ENCODE measurements at places on chromosomes 5 and 9.

GRCh38 chr5:39486361-39486760 is 61.6 kb upstream of the DAB2 start:
- no peak for DNase-seq

DNA sequence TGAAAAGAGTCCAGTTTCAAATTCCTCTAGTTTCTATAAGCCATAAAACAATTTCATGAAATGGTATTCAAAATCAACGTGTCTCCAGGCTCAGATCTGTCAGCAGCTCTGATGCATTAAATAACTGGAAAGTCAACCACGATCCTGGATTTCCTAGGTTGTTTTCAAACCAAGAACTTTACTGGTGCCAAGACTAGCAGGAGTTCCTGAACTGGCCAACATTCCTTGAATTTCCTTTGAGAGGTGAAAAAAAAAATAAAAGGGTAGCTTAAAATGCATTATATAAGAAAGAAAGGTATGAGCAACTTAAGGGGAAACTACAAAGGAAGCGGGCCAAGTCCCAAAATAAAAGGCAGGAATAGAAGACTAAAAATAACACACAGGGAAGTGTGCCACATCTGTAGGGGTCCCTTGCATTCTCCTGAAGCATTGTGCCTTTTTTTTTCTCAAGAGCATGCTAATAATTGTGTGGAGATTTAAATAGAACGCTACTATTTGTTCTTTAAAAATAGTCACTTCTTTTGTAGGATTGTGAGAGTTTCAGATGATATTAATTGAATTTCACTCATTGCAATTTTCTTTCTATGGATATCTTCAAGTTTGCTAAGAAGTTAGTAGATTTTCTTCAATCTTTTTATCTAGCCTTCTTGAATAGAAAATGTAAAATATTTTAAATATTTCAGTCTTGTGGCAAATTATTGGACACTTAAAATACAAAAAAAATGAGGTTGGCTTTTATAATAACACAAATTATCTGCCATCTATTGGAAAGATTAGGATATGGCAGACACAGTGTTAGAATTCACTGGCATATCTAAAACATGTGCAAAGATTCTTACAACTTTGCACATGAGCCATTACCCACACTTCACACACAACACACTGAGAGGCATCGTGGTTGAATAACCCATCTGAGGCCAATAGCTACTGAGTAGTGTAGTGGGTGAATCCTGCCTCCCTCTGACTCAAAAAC is 15.3 kb downstream of the ESM1 start:
- no peak for DNase-seq

GRCh38 chr5:53560028-53560427 is 411 bp upstream of the NDUFS4 start:
- peak; percentile 17 for DNase-seq

GRCh38 chr5:5103245-5103644 is 36.9 kb upstream of the ADAMTS16 start:
- DNase-seq: peak; percentile 52

DNA sequence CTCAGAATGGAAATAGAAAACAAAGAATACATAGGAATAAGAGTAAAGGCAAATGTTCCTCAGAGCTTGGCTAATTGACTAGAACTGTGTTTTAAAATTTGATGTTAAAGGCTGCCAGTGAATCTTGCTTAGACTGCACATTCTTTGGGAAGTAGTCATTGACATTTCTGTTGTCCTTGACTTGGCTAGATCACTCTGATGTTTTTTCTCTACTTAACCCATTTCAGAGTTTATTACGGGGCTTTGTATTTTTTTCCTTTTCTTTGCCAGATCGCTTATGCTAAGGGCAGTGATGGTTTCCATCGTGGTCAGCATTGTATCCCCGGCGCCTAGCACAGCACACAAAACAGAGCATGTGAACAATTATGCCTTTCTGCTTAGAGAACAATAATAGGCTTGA is 1126.7 kb upstream of the CDH9 start:
- peak; percentile 44 for DNase-seq

DNA sequence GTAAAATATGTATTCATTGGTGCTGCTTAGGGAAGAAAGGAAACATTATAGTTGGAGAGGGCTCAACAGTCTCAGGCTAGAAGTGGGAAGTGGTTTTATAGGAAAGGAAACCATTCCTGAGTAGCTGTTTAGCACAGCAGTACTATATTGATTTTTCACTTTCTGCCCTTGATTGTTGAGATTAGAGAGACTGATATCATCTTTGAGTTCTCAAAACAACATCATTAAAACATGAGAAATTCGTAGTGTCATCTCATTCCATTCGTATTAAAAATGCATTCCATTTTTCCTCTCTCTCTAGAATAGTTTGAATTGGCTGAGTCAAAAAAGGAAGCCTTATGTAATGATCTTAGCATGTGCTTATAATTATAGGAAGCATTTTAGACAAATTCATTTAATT is 14.1 kb downstream of the POLR3G start:
- no peak for DNase-seq

- no peak for DNase-seq
Observed at GRCh38 chr9:130634801-130635200, 29.6 kb upstream of the PRDM12 start.

DNA sequence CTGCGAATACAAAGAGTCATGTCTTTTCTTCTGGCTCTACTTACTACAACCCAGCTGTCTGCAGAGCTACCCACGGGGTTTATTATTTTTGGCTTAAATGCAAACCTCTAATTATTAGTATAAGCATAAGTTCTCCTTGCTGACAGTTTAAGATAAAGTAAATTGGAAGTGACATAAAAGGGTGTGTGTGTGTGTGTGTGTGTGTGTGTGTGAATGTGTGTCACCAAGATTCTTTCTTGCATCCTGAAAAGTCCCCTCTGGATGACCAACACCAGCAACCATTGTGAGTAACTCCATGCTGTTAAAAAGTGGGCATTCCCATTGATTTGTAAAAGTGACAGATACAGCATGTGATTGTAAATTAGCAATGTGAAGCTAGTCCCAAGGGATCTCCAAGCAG is 803.8 kb upstream of the ZNF608 start:
- no peak for DNase-seq

GRCh38 chr5:126094991-126095390 is 328.2 kb upstream of the GRAMD2B start:
- no peak for DNase-seq

DNA sequence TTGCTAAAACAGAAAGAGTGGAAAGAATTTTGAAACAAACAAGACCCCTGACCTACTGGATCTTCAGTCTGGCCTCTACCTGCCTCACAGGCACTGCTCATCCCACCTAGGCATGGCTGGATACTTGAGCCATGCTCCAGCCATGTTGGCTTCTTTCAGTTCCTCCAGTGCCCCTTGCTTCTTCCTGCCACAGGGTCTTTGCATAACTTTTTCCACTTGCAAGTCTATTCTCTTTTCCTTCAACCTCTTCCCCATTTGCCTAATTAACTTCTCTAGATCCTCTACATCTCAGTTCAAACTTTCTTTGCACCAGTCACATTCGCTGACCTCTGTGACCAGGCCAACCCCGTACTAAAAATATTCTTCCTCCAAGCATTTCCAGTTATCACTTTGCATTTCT is 50.4 kb downstream of the STARD4 start:
- DNase-seq: no peak

- peak; percentile 78 for DNase-seq
Observed at GRCh38 chr5:14267991-14268708, 125.0 kb downstream of the TRIO start.

DNA sequence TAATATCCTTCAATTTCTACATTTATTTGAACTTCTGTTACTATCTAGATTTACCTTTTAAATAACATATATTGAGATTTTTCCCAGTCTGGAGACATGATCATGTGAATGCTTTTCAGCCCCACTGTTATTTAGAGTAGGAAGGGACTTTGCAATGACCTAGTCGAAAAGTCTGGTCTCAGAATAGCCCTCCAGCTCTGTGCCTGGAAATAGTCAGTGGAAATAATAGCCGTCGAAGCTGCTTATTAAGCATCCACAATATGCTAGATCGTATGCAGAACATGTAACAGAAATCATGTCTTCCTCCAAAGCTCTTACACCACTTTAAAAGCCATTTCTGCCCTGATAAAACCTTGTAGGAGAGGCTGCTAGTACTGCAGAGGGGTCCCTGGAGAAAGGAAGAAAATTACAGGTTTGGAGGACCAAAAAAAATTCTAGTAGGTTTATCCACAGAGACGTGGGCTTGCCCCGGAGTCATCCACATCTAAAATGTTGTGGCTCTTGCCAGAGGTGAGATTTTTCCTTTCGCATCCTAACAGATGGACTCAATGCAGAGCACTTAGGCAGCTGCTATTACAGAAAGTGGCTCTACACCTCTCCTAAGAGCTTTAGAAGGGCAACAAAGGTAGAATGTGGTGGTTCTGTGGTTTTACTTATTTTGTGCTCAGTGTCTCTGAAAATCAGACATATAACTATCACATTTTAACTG is 2.5 kb upstream of the FGF1 start:
- DNase-seq: no peak

DNA sequence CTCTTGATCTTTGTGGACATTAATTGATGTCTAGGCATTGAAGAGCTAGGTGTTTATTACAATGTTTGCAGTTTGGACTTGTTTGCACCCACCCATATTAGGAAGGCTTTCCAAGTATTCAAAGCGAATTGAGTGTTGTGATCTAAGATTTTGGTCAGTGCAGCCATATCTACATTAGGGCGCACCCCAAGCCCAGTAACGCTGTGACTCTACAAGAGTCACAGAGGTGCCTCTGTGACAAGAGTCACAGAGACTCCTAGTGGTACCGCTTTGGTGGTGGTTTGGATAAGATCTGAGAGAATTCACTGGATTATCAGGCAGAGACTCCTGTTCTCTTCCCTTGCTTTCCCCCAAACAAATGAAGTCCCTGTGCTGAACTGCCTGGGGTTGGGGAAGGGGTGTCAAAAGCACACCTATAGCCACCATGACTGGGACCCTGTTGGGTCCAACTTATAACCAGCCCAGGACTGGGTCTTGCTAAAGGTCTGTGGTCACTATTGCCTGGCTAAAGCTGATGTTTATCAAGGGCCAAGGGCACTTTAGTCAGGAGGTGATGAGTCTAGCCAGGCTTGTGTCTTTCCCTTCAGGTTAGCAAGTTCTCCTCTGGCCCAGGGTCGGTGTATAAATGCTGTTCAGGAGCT is 114.1 kb upstream of the RIOK2 start:
- DNase-seq: peak; percentile 23

DNA sequence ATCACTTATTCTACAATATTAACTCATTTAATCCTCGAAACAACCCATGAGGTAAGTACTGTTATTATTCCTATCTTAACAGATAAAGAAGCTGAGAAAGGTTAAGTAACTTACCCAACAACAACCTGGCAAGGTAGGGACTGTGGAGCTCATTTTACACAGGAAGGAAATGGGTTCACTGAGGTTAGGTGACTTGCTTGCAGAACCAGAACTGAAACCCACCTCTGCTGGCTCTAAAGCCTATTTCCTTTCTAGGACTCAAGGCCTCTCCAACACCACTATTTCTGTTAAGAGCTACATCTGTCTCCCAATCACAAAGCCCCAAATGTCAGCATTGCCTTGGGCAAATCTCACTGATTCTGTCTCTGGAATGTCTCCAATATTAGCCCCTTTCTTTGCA is 38.9 kb upstream of the IFNK start:
- no peak for DNase-seq

- DNase-seq: no peak
Observed at GRCh38 chr9:3492214-3492613, 33.6 kb downstream of the RFX3 start.

GRCh38 chr9:131585375-131585774 is 40.1 kb downstream of the PRRT1B start:
- no peak for DNase-seq

GRCh38 chr9:79257228-79257781 is 314.5 kb upstream of the TLE4 start:
- DNase-seq: peak; percentile 14

DNA sequence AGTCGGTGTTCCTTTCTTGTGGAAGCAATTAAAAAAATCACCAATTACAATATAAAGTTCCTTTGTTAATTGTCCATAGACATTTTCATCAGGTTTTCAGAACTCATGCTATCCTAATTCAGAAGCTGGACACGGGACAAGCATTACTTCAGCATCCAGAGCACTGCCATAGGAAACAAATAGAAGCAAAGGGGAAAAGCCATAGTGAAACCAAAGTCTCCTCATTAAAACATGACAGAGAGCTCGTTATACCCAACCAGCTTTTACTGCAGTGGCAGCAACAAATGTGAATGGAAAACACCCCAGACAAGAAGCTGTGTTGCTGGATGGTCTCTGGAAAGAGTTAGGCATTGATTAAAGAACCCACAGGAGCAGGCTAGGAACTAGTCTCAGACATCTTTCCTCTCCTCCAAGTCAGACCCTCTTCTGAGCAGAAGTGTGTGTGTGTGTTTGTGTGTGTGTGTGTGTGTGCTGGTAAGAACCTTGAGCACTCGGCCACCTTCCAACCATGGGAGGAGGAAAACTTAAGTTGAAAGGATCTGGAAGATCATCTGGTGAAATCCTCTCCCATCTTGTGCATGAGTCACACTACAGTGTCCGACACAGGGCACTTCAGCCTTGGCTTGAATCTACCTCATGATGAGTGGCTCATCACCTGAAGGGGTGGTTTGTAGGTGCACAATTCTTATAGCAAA is 162.6 kb upstream of the ADAMTS16 start:
- no peak for DNase-seq

DNA sequence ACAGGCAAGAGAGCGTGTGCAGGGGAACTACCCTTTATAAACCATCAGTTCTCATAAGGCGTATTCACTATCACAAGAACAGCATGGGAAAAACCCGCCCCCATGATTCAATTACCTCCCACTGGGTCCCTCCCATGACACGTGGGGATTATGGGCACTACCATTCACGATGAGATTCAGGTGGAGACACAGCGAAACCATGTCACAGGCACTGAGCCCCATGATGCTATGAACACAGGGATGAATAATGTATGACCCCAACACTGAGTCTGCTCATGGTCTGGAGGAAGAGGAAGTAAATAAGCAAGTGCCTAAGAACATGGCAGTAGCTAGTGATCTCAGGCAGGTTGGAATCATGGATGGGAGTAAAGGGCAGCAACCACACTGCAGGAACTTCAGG is 281.0 kb upstream of the ZNF462 start:
- no peak for DNase-seq

DNA sequence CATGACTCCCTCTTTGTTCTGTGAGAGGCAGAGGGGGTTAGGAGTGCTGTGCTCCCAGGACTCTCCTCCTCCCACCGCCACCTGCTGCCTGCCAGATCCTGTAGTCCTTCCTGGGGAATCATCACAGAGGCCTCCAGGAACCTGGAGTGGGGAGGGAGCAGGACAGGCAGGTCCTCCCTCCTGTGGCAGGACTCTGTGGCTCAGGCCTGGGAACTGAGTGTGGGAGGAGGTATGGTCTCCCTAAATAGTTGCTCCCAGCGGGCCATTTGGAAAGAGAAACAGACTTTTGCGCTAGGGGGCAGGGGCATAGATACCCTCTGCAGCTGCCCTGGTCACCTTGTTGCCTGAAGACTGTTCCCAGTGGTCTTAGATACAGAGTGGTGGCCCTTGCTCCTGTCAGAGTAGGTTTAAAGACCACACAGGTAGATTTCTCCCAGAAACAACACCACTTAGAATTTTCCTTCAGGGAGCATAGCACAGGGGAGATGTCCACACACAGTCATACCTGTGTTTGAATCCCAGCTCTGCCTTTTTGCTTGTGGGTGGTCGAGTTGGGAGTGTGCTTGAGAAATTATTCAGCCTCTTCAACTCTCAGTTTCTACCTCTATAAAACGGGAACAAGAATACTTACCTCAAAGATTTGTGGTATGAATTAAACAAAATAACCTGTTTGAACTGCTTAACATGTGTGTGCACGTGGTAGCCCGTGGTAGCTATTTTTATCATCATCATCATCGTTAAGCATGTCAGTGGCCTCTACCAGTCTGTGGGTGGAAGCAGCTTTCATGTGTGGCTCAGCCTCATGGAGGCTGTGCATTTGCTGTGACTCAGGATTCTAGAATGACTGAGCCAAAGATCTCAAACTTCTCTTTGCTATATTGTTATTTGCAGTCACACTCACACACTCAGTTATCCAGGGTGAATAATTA is 55.8 kb downstream of the SLC22A5 start:
- DNase-seq: peak; percentile 67
